ENCODE measurements at places on chromosomes 5 and 9. TPM values are rescaled to one million over a fixed set of nuclear protein-coding genes. Genes with fewer than 3 reads are reported as not detected.

GRCh38 chr9:88992556-88992955 is 1.3 kb downstream of the S1PR3 start:
- DNase-seq, result no peak

DNA sequence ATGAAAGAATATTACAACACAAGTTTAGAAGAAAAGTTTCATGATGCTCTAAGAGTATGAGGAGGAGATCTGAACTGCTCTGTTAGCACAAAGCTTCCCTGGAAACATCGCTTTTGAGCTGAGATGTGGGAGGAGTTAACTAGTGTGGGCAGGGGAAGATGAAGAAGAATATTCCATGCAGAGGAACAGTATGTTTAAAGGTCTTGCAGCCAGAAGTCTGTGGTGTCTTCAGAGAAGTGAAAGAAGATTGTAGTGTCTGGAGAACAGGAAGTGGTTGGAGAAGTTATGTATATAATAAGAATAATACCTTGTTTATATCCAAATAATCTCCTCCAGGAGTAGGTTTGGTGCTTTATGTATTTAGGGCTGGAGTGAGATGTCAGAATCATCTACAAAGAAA is 406.7 kb downstream of the MAN2A1 start:
- DNase-seq, result no peak

The TOR2A gene
- 9.5 TPM for total RNA-seq

The PHPT1 gene
- 43.2 TPM for total RNA-seq

The SLC22A4 gene
- total RNA-seq, result 2.3 TPM

DNA sequence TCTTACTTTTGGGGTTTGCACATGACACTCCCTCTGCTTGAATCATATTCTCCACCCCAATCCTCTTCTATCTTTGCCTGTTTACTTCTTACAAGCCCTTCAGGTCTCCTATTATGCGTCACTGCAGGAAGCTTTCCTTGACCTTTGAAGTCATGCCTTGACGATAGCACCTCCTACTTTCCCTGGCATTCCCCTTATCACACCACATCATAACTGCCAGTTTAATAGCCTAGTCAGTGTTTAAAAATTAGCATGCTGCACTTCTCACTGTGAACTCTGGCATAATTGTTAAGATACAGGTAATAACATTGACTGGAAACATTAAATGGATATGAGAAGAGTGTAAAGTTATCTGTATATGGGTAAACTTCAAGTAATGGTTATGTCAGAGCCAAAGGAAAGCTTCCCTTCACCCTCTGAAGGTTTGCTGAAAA is 37.1 kb upstream of the CEP120 start:
- no peak for DNase-seq

Data from breast epithelium (tissue), 4 donors.